Activated T-cell treated with anti-CD3 and anti-CD28 coated beads, Interleukin-2, amount 50 U/mL, for 72 hours (primary cell): ENCODE measurements at places on chromosomes 12 and 14.

DNA sequence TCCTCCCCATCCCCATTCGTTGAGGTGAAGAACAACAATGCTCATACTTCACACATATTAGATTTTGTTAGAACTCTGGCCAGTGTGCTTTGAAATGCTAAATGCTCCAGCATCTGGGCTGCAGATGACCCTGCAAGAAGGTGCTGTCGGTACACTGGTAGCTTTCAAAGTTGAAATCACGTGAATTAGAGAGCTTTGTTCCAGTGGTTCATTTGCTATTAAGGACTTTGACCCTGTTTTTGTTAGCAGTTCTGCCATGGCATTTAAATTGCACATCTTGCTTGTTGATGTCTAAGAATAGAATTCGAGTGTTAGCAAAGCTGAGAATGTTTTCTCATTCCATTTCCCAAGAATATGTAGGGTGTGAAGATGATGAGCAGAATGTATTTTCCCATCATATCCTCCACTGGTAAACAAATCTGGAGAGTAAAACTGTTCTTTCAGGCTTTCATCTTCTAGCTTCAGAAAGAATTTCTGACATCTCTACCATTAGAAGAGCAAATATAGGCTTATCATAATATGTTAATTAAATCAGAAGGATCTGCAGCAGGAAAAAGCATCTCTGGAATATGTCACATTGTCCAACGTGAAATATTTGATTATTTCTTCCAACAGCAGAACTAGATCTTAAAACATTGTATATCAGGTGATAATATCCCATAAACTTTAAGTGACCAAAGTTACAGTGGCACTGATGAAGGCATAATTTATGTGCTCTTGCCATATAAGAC lies 98.8 kb upstream of the PDE3A start:
- no peaks in the 10 kb centered on the region for H3K36me3 ChIP-seq
- H3K27ac ChIP-seq = no peak overlapping the region
- H3K4me3 ChIP-seq = no peak overlapping the region

DNA sequence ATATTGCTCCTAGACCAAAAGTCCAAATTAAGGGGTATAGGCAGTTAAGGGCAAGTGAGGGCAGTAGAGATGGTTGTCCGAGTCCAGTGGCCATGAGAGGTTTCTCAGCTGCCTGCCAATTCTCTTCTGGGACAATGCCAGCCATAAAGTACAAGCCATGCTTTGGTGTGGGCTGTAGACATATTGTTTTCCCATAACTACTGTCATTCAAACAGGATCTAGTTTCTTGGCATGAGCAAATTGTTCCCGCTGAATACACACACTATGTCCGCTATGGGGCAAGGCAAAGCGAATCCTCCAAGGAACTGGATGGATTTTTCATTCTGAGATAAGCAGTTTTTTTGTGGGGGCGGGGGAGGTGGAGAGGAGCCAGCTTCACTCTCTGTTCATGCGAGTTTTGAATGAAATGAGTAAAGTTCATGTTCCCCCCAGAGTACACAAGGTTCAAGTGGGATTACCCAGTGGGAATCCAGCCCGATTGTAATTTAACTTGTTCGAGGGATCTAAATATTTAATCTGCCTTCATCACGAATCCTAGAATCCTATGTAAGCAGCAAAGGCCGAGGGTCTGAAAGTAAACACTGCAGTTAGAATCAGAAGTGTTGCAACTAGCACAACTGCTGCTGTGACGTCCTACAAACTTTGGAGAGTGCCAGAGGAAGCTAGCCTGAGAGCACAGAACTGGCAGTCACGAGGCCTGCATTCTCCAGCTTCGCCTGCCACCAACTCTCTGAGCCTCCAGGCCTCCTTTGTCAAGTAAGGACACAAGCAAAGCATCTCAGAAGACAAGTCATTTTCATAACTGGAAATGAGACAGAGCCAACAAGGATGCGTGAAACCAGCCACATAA lies 137.0 kb downstream of the CRADD start:
- no peak for DNase-seq
- peaks cover 22% of the 10 kb centered on the region for H3K4me1 ChIP-seq
- no peak overlapping the region for H3K27ac ChIP-seq
- no peak overlapping the region for H3K4me3 ChIP-seq
- no peaks in the 10 kb centered on the region for H3K36me3 ChIP-seq
- H3K27me3 ChIP-seq = no peaks in the 10 kb centered on the region

- H3K27me3 ChIP-seq = no peaks in the 10 kb centered on the region
- no peaks in the 10 kb centered on the region for H3K4me1 ChIP-seq
- H3K4me3 ChIP-seq = no peak overlapping the region
- no peak overlapping the region for H3K27ac ChIP-seq
- no peaks in the 10 kb centered on the region for H3K36me3 ChIP-seq
Measured at GRCh38 chr12:126233625-126234024, 1168.4 kb downstream of the AACS start.

DNA sequence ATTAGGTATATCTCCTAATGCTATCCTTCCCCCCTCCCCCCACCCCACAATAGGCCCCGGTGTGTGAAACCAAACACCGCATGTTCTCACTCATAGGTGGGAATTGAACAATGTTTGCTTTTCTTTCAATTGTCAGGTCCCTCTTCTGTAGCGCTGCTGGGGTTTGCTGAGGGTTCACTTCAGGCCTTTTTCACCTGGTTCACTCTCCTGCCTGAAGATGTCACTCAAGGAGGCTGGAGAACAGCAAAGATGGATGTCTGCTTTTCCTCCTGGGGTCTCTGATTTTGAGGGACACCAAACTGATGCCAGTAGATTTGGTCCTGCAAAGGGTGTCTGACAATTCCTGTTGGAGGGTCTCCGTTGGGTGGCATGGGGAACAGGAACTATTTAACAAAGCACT lies 35.8 kb downstream of the KLRK1 start:
- no peak overlapping the region for H3K27ac ChIP-seq
- H3K4me1 ChIP-seq = peaks cover 6% of the 10 kb centered on the region
- H3K27me3 ChIP-seq = peaks cover 28% of the 10 kb centered on the region
- no peak overlapping the region for H3K4me3 ChIP-seq
- peaks cover 18% of the 10 kb centered on the region for H3K36me3 ChIP-seq
- DNase-seq = no peak

GRCh38 chr14:68956724-68957123 lies 22.4 kb downstream of the ACTN1 start:
- H3K36me3 ChIP-seq = no peaks in the 10 kb centered on the region
- peak overlapping the region; percentile 72 for H3K27ac ChIP-seq
- no peak for DNase-seq

- peaks cover 22% of the 10 kb centered on the region for H3K4me1 ChIP-seq
- H3K27ac ChIP-seq = no peak overlapping the region
- no peak for DNase-seq
- H3K4me3 ChIP-seq = no peak overlapping the region
- H3K27me3 ChIP-seq = no peaks in the 10 kb centered on the region
Measured at GRCh38 chr14:68146818-68147217, 327.2 kb downstream of the RAD51B start.

DNA sequence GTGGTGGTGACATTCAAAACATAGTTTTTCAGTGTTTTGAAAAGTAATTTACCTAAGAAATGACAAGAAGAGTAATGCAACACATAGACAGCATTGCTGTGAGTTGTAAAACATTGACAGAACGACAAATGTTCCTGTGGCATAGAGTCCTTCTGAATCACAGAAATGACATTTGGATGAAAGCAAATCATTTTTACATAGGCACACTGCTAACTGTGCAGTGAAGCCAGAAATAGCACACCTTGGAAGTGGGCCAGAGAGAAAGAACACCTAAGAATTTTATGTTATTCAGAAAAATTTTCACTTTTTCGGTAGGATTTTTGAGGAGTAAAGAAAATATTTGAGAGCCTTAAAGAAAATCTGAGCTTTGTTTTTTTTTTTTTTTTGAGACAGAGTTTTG lies 100.6 kb downstream of the ANO4 start:
- no peak for DNase-seq
- H3K27ac ChIP-seq = no peak overlapping the region

GRCh38 chr14:90574188-90575131 lies 177.6 kb downstream of the CALM1 start:
- DNase-seq = no peak
- no peak overlapping the region for H3K4me3 ChIP-seq
- H3K36me3 ChIP-seq = no peaks in the 10 kb centered on the region
- no peaks in the 10 kb centered on the region for H3K4me1 ChIP-seq

DNA sequence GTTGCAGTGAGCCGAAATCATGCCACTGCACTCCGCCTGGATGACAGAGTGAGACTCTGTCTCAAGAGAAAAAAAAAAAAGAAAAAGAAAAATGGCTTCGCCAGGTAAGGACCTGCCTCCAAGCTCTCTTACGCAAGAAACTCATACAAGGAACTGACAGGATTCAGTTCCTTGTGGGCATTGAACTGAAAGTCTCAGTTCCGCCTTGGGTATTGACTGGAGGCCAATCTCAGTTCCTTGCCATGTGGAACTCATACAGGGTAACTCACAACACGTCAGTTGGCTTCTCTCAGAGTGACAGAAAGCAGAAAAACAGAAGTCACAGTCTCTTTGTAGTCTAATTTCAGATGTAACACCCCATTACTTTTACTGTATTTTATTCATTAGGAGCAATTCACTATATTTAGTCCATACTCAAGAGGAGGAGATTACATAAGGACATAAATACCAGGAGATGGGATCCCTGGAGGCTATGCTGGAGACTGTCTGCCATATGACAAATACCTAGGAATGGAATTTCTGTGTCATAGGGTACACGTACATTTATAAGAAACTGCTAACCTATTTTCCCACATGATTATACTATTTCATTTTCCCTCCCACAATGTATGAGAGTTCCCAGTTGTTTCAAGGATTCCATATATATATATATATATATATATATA lies 11.4 kb upstream of the NOPCHAP1 start:
- H3K27ac ChIP-seq = no peak overlapping the region
- H3K4me1 ChIP-seq = no peaks in the 10 kb centered on the region
- no peaks in the 10 kb centered on the region for H3K36me3 ChIP-seq
- no peaks in the 10 kb centered on the region for H3K27me3 ChIP-seq
- no peak for DNase-seq

DNA sequence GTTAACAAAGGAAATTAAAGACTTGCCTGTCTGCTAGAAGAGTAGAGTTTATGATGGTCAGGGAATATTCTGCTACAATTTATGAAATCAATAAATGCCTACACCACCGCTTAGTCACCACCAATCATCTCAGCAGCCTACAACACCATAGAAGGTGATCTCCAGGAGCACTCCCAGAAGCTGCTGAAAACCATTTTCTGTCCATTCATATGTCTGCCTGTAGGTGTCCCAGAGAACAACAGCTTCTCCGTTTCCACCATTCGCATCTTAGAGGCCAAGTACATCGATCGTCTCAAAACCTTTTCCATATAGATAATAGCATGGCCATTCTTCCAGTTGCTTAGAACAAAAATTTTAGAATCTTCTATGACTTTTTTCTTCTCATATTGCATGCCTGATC lies 303.4 kb downstream of the KCNC2 start:
- no peaks in the 10 kb centered on the region for H3K36me3 ChIP-seq
- no peaks in the 10 kb centered on the region for H3K4me1 ChIP-seq
- no peak for DNase-seq
- H3K27ac ChIP-seq = no peak overlapping the region

- no peak for DNase-seq
- no peak overlapping the region for H3K4me3 ChIP-seq
- no peak overlapping the region for H3K27ac ChIP-seq
- no peaks in the 10 kb centered on the region for H3K4me1 ChIP-seq
- H3K36me3 ChIP-seq = no peaks in the 10 kb centered on the region
Measured at GRCh38 chr12:77248036-77248435, 182.7 kb upstream of the E2F7 start.

- H3K36me3 ChIP-seq = peaks cover 7% of the 10 kb centered on the region
- peaks cover 34% of the 10 kb centered on the region for H3K27me3 ChIP-seq
- peaks cover 21% of the 10 kb centered on the region for H3K4me1 ChIP-seq
- no peak overlapping the region for H3K4me3 ChIP-seq
- DNase-seq = no peak
- H3K27ac ChIP-seq = no peak overlapping the region
Measured at GRCh38 chr12:6696690-6697583, 3.7 kb downstream of the PIANP start.

DNA sequence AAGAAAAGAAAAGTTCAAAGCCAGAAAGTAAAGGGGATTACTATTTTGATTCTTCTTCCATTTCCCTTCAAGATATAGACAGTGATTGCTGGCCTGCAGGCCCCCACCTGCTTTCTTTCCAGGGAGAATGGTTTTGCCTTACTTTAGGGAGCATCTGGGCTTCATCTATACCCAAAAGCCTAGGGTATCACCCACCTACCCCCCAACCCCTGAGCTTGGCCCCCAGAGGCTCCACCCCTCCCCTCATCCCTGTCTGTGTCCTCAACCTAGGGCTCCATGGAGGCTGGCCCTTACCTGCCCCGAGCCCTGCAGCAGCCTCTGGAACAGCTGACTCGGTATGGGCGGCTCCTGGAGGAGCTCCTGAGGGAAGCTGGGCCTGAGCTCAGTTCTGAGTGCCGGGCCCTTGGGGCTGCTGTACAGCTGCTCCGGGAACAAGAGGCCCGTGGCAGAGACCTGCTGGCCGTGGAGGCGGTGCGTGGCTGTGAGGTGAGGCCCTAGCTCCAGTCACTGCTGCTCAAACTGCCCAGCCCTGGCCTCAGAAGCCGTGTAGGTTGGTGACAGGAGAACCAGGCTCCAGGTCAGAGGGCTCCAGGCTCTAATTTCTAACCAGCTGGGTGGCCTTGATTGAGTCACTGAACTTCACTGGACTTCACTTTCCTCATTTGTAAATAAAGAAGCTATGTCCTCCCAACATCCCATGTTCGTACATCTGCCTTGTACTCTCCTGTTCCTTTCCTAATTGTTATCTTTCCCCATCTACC lies 13.6 kb downstream of the ARHGEF40 start:
- H3K4me3 ChIP-seq = no peak overlapping the region
- H3K36me3 ChIP-seq = no peaks in the 10 kb centered on the region
- peaks cover 6% of the 10 kb centered on the region for H3K27me3 ChIP-seq

- no peaks in the 10 kb centered on the region for H3K27me3 ChIP-seq
- H3K36me3 ChIP-seq = no peaks in the 10 kb centered on the region
- no peaks in the 10 kb centered on the region for H3K4me1 ChIP-seq
- H3K4me3 ChIP-seq = no peak overlapping the region
Measured at GRCh38 chr14:79730953-79731352, 480.4 kb downstream of the DIO2 start.

DNA sequence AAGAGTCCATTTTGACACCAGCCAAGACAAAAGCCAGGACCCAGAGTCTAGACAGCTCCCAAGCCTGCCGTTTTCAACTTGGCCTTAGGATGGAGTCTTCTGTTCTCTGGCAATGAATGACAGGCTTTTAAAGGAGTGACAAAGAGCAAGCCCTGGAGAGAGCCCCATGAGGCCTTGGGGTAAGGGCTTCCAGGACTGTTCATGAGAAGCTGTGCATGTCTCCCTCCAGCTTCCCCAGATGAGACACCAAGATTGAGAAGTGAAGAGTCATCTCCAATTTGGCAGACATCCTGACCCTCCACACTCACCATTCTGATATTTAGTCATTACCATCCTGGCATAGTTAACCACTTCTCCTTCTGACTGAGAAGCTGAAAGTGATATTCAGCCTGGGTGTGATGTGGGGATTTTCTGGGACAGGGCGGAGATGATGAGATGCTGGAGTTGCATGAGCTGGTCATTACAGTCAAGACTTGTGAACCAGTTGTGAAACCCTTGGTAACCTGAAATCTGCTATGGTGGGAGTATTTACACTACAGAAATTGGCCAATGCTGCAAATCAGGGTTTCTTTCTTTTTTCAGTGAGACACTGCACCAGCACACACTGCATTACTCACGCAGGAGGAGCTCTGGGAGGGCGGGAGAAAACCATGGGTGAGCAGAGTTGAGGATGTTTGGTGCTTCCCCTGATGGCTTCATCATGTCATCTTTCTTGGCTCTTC lies 77.8 kb downstream of the VCPKMT start:
- peaks cover 24% of the 10 kb centered on the region for H3K36me3 ChIP-seq
- H3K4me1 ChIP-seq = peaks cover 63% of the 10 kb centered on the region
- peak overlapping the region; percentile 96 for H3K27ac ChIP-seq
- peak overlapping the region; percentile 86 for H3K4me3 ChIP-seq
- no peaks in the 10 kb centered on the region for H3K27me3 ChIP-seq

- peaks cover 19% of the 10 kb centered on the region for H3K4me1 ChIP-seq
- H3K36me3 ChIP-seq = no peaks in the 10 kb centered on the region
- H3K4me3 ChIP-seq = no peak overlapping the region
- H3K27ac ChIP-seq = no peak overlapping the region
Measured at GRCh38 chr14:75446447-75446846, 18.6 kb downstream of the JDP2 start.
